Fibroblast of villous mesenchyme (primary cell): ENCODE measurements at places on chromosomes 12 and 14. TPM values are rescaled to one million over a fixed set of nuclear protein-coding genes. Genes with fewer than 3 reads are reported as not detected.

DNA sequence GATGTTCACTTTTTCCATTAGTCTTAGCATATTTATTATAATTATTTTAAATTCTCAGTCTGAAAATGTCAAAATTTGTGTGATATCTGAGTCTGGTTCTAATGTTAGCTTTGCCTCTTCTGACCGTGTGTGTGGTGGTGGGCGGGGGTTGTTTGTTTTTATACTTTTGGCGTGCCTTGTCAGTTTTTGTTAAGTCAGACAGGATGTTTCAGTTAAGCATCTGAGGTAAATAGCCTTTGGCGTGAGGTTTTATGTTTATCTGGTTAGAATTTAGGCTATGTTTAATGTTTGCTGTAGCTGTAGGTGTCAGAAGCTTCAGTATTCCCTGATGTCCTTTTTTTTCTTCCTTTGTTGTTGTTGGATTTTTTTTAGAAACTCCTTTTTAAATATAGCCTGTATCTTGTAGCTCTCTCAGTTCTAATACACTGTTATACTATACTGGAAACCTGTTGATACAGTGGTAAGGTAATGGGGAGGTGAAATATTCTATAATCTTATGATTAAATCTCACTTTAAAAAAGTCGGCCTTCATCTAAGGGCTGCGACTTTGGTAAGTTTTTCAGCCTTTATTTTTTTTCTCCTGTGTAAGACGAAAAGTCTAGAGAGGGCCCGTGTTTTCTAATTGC is 111.6 kb downstream of the SCAF11 start:
- peak; percentile 50 for DNase-seq

Gene CLSTN3
- 11.3 and 19.0 TPM in 2 replicates for total RNA-seq

Gene PLBD1
- total RNA-seq: 10.0 and 18.1 TPM in 2 replicates

GRCh38 chr14:101290611-101291010 is 270.7 kb upstream of the DIO3 start:
- no peak for DNase-seq

Gene STAT6
- 81.5 and 81.6 TPM in 2 replicates for total RNA-seq

GRCh38 chr12:102005256-102005655 is 56.5 kb downstream of the WASHC3 start:
- no peak for DNase-seq
